Cerebellar cortex (tissue), 1 donor: ENCODE measurements at places on chromosomes 4 and X.

GRCh38 chr4:184924516-184924915 lies 93.8 kb upstream of the HELT start:
- DNase-seq = no peak

DNA sequence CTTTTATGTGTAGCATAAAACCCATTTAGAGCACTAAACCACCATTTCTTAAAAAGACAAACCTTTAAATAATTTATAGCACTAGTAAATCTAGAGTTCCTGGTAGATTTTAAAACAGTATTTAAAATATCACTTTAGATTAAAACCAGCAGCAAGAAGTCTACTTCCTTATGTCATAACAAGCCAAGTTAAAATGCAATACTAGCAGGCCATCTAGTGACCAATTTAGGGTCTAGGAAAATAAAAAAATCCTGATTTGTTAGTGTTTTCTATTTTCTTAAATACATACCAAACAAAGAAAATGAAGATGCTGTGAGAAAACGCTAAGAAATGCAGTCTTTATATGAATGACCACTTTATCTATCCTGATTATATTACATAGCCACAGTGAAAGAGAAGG lies 53.9 kb downstream of the PAPSS1 start:
- peak; percentile 18 for DNase-seq

GRCh38 chr4:179757641-179758040 lies 2315.4 kb upstream of the AGA start:
- no peak for DNase-seq

DNA sequence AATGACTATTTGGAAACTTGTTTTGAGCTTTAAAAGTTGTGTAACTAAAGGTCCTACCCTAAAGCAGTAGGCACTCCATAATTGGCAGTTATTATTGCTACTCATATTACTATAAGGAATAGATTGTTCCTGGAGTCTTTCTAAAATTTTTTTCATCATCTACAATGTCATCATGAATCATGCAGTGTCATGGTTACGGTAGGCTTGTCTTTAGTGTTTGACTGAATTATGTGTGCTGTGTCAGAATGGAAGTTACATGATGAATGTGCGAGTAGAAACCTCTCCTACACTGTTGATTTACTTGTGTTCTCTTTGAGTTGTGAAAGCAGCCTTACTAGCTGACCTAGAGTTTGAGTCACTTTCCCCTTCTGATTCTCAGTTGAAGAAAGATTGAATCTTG lies 1099.9 kb downstream of the RAPGEF2 start:
- DNase-seq = no peak

- peak; percentile 8 for DNase-seq
Observed at GRCh38 chr4:181281451-181281850, 961.8 kb upstream of the TENM3 start.

DNA sequence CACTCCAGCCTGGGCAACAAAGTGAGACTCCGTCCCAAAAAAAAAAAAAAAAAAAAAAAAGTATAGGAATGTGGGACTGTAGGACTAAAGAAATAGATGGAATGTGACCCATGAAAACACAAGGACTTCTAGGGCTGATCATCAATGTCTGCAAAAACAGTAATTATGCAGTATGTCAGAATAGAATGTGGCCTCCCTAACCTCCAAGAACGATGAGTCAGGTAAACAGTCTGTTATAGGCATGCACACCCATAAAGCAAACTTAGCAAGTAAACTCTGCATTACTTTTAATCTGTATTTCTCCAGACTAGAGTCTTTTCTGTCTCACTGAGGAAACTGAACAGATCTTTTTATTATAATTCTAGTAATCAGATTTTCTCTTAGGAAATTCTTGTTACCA lies 233.4 kb downstream of the HNRNPD start:
- DNase-seq = no peak

- DNase-seq = no peak
Observed at GRCh38 chr4:48752726-48753125, 27.4 kb downstream of the FRYL start.

DNA sequence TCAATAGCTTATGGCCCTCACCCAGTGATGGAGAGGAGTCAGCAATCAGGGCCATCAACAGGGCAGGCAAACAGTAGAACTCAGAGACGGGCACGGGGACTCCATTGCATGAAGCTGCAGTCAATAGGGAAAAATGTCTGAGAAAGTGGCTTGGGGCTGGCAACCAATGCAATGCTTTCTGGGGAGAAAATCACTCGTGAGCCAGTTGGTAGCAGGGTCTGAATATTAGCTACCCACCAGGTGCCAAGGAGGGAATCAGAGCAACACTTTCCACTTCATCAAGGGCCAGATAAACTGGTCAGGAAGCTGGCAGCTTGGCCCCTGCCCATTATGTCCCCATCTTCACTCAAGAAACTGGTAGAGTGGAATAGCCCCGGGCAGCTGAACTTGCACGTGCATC lies 80.7 kb downstream of the STARD8 start:
- no peak for DNase-seq

DNA sequence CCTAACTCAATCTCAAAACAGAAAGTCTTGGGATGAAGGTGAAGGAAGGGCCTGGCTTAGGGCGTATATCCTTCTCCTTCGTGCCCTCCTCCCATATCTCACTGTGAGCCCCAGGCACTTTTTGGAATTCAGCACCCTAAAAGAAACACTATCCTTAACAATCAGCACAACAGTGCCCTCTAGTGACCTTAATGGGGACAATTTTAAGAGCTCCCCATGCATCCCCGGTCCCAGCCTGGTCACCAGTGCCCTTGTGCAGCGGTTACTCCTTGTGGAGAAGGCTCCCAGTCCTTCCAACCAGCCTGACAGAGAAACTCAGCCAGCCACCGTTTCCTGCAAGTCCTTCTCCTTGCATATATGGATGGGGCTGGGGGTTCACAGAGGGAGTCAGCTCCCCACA lies 4.2 kb downstream of the PAK3 start:
- DNase-seq = peak; percentile 33

- DNase-seq = no peak
Observed at GRCh38 chr4:109323348-109323747, 20.9 kb upstream of the COL25A1 start.

DNA sequence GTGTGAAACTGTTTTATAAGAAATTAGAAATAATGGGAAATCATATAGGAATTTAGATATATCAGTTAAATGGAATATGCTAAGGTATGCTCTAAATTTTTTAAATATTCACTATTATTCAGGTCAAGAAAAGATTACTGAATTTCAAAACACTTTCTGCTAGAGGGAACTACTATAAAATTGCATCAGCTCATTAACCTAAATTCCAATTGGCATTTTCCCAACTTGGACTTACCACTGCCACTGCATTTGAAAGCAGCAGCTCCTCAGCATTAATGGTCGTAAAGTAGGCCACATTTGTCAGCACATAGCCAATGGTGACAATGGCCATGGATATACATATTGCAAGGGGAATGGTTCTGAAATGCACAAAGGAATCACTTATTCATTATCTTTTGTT lies 57.3 kb downstream of the SLC7A11 start:
- DNase-seq = peak; percentile 32

- peak; percentile 47 for DNase-seq
Observed at GRCh38 chr4:71026086-71026485, 32.6 kb downstream of the DCK start.

GRCh38 chrX:24515447-24515846 lies 50.4 kb downstream of the PDK3 start:
- peak; percentile 29 for DNase-seq

DNA sequence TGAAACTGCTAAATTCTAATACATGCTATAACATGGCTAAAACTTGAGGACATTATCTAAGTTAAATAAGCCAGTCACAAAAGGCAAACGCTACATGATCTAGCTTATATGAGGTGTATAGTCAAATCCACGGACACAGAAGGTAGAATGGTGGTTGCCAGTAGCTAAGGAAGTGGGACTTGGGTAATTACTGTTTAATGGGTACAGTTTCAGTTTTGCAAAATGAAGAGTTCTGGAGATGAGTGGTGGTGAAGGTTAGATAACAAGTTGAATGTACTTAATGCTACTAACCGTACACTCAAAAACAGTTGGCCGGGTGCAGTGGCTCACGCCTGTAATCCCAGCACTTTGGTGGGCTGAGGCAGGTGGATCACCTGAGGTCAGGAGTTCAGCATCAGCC lies 644.5 kb upstream of the DIPK2B start:
- DNase-seq = no peak

DNA sequence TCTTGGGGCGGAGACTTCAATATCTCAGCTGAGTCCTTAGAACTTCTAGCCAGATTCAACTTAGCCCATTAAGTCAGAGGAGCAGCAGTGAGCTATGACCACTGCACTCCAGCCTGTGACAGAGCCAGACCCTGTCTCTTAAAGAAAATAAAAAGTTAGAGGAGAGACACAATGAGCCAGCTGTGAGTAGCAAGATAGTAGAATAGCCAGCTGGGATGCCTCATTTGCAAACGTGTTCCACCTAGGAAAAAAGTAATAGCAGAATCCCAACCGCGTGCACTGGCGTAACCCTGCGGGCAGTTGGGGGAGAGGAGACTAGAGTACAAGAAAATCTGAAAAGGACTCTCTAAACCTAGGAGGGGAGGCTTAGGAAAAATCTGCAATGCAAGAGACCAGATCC lies 133.2 kb upstream of the ANXA3 start:
- DNase-seq = no peak
